ENCODE measurements at places on chromosomes 5 and 9.

GRCh38 chr5:10306114-10306513 lies 1.6 kb downstream of the CMBL start:
- DNase-seq: no peak

- no peak for DNase-seq
Measured at GRCh38 chr9:87816036-87816435, 66.6 kb upstream of the SPATA31E1 start.

DNA sequence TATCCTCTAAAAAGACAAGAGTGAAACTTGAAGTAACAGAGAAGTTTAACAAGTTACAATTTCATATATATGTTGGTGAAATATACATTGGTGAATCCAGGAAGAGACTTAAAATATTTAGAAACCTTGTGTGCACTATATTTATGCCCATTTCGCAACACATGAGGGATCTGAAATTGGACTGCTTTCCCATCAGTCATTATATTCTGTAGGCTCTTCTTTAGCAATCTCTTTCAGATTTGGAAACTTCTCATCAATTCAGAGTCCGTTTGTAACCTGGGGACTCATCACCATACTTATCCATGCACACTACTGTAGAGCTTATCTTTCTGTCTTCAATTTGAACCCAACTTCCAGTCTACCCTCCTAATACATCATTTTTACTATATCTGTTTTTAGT lies 2.1 kb downstream of the ITGA1 start:
- no peak for DNase-seq

GRCh38 chr5:14980698-14981097 lies 109.1 kb upstream of the ANKH start:
- no peak for DNase-seq
